T-cell (primary cell): ENCODE measurements at places on chromosomes 5 and 9.

- peaks cover 4% of the 10 kb centered on the region for H3K27me3 ChIP-seq
- H3K4me1 ChIP-seq: peaks cover 30% of the 10 kb centered on the region
- H3K4me3 ChIP-seq: peak overlapping the region; percentile 85
- no peak for DNase-seq
- H3K36me3 ChIP-seq: no peaks in the 10 kb centered on the region
Observed at GRCh38 chr9:36037549-36038122, 923 bp downstream of the RECK start.

DNA sequence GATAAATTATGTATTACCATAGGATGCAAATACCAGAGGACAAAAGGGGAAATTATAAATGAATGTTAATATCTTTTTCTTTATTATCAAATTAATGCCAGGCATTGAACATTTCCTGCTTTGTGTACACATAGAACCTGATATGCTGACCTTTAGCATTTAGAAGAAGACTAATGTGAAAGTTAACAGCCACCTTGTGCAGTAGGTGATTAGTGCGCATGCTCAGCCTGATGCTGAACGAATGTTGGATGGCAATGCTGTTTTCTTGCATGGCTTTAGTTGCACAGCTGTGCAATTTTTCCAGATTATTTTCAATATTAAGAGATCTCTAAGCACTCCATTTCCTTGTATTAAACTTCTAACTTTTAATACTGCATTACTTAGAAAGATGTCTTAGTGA is 45.5 kb downstream of the CCNH start:
- DNase-seq: no peak
- H3K27ac ChIP-seq: no peak overlapping the region
- H3K4me3 ChIP-seq: no peak overlapping the region

GRCh38 chr9:138099803-138100598 is 222.4 kb downstream of the CACNA1B start:
- H3K27ac ChIP-seq: no peak overlapping the region
- H3K4me3 ChIP-seq: no peak overlapping the region
- no peaks in the 10 kb centered on the region for H3K4me1 ChIP-seq
- H3K36me3 ChIP-seq: no peaks in the 10 kb centered on the region

DNA sequence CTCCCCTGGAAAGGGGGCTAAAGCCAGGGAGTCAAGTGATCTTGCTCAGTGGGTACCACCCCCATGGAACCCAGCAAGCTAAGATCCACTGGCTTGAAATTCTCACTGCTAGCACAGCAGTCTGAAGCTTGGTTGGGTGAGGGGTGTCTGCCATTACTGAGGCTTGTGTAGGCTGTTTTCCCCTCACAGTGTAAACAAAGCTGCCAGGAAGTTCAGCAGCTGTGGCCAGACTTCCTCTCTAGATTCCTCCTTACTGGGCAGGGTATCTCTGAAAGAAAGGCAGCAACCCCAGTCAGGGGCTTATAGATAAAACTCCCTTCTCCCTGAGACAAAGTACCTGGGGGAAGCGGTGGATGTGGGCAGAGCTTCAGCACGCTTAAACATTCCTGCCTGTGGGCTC is 17.1 kb upstream of the EPB41L4A start:
- H3K4me3 ChIP-seq: no peak overlapping the region
- no peaks in the 10 kb centered on the region for H3K27me3 ChIP-seq
- no peaks in the 10 kb centered on the region for H3K36me3 ChIP-seq
- no peaks in the 10 kb centered on the region for H3K4me1 ChIP-seq

DNA sequence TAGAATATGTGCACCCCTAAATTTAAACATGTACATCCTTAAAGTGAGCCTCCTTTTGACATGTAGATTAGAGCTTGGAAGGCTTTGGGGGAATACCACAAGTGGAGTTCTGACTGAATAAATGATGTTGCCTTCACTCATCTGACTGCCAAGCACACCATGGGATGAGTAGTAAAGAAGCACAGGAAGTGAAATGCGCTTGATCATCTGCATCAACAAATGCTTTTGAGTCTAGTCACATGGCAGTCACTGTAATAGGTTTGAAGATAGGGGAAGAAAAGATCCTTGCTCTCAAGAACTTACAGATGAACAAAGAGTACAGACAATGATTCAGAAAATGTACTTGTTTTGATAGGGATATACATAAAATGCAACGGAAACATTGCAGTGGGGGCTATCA is 62.0 kb upstream of the STARD4 start:
- H3K27ac ChIP-seq: no peak overlapping the region
- no peak for DNase-seq
- H3K4me1 ChIP-seq: no peaks in the 10 kb centered on the region
- no peak overlapping the region for H3K4me3 ChIP-seq
- no peaks in the 10 kb centered on the region for H3K36me3 ChIP-seq
- no peaks in the 10 kb centered on the region for H3K27me3 ChIP-seq
